ENCODE measurements at places on chromosomes 6 and 20.
A peak's percentile ranks its signal among the peaks of the same experiment; 100 is the strongest.

DNA sequence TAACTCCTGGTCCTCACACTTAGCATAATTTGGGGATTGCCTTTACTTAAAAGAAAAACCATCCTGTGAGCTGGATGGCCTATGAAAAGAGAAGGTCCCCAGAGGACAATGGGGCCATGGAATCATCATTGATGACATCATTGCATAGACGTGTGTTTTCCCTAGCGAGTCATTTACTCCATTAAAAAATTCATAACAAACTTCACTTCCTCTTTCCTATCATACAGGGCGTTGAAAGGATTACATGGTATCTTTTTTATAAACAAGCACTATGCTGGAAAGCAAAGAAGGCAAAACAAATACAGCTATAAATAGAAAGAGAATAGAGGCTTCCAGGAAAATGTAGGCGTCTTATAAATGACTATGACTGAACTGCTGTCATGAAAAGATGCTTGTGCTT lies 11.3 kb upstream of the COL12A1 start:
- no peak for DNase-seq

GRCh38 chr6:34090529-34090928 lies 55.4 kb downstream of the GRM4 start:
- no peak for DNase-seq

GRCh38 chr6:145621776-145622175 lies 113.5 kb downstream of the EPM2A start:
- no peak for DNase-seq

DNA sequence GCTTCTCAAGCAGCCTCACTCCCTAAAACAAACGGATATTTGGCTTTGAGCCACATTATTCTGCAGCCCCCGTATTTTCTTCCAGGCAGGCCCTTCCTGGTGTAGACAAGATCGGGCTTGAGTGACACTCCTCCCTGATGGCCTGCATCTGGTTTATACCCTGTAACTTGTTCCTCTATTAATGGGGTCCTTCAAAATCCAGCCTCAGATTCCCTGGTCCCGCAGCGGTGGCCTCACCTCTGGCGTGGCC lies 375 bp upstream of the TMEM14C start:
- no peak for DNase-seq

GRCh38 chr20:59105581-59105980 lies 58.0 kb upstream of the ZNF831 start:
- no peak for DNase-seq

- peak; percentile 19 for DNase-seq
Measured at GRCh38 chr20:50338479-50339391, 148.1 kb downstream of the CEBPB start.

- DNase-seq = no peak
Measured at GRCh38 chr20:64064145-64064698, 1.2 kb downstream of the TCEA2 start.
